ENCODE measurements at places on chromosomes 13 and 19.

- peak; percentile 98 for DNase-seq
Measured at GRCh38 chr19:29605653-29606419, at the start of gene POP4. Gene POP4 (plus strand): TSS chr19:29606283. CDS start chr19:29606319, 36 bp downstream.

GRCh38 chr13:113322043-113322461 is 25.0 kb downstream of the LAMP1 start:
- no peak for DNase-seq

GRCh38 chr13:71621174-71622124 is 245.6 kb downstream of the DACH1 start:
- DNase-seq, result no peak

GRCh38 chr13:110103534-110103933 is 203.4 kb downstream of the COL4A1 start:
- DNase-seq, result no peak

- no peak for DNase-seq
Measured at GRCh38 chr13:112253631-112254030, 122.5 kb upstream of the SPACA7 start.

DNA sequence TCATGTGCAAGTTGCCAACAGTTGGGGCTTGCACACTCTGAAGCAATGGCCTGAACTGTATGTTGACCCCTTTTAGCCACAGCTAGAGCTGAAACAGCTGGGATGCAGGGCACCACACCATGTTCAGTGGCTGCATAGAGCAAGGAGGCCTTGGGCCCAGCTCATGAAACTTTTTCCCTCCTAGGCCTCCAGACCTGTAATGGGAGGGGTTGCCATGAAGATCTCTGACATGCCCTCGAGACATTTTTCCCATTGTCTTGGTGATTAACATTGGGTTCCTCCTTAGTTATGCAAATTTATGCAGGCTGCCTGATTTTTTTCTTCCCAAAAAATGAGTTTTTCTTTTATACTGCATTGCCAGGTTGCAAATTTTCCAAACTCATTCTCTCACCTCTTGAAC is 165.1 kb upstream of the PRR20A start:
- DNase-seq, result no peak

- no peak for DNase-seq
Measured at GRCh38 chr13:66926851-66927524, 303.1 kb downstream of the PCDH9 start.

DNA sequence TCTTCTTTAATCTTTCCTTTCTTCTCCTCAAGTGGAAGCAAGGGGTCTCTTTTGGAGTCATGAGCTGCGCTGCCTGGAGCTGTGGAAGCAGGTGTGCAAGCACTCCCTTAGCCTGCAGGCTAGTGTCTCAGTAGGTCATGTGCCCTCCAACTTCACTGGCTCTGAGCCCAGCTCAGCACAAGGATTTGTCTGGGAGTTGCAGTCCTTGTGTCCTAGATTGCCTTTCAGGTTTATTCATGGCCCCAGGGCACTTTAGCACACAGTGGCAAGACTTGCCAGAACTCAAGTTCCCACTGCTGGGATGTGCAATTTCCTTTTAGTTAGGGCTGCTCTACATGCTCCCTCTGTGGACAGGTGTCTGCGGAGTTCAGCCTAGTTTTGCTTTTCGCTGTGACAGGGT is 211.7 kb downstream of the LIG4 start:
- DNase-seq, result no peak

DNA sequence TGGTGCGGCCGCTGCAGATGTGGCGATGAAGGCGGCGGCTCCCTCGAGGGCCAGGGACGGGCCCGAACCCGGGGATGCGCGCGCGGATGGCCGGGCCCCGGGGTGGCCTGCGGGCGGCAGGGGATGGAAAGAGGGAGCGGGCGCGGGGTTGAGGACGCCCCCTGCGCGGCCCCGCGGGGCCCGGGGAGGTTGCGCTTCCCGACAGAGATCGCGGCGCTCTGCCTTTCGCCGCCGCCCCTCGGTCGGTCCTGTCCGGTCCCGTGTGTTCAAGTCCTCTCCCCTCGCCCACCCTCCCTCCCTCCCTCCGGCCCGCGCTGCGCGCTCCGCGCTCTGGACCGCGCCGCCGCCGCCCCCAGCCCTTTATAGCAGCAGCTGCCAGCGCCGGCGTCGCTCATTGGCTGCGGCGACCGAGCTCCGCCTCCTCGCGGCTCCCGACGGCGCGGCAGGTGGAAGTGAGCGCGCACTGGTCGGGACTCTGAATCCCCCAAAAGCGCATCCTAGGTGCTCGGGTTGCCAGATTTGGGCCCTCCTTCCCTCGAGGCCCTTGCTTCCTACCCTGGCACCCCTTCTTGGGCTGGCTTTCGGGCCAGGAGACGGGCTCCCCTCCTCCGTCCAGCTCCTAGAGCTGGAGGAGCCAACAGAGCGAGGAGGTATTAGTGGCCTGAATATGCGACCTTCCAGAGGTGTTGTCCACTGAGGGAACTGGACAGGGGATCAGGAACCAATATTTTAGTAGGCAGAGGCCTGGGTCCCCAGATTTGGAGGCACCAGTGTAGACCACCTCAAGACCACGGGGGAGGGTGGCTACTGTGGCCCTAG is at the start of gene ELAVL3:
ELAVL3 (minus strand) TSS at position 332 of the 819 bp plus-strand sequence. CDS start 438 bp downstream, outside the sequence.
- DNase-seq, result no peak

GRCh38 chr19:18119717-18120105 is 22.1 kb downstream of the MAST3 start:
- DNase-seq, result peak; percentile 53

- DNase-seq, result no peak
Measured at GRCh38 chr19:3710265-3710812, 2.2 kb downstream of the TJP3 start.

GRCh38 chr13:30113551-30113950 is 193.8 kb downstream of the KATNAL1 start:
- DNase-seq, result no peak

DNA sequence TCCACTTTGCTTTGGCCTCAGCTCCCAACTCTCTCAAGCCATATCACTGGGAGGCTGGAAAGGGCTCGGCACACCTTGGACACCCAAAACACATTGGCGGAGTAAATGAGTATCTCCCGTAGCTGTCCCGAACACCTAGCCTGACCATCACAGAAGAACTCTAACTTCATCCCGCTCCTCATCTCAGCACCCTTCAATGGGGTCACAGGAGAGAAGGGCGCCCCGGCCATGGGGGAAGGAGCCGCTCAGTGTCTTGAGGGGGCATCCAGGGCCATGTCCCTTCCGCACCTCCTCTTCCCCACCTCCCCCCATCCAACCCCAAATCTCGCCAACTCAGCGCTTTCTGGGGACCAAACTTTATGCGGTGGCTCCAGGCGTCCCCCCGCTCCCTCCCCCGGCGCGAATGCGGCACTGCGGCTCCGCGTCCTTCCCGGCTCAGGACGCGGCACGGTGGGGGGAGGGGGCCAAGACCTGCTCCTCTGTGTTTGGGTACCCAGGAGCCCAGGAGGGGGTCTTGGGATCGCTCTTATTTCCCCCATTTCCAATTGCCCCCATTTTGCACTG is 3.0 kb downstream of the KCNC3 start:
- DNase-seq, result no peak

DNA sequence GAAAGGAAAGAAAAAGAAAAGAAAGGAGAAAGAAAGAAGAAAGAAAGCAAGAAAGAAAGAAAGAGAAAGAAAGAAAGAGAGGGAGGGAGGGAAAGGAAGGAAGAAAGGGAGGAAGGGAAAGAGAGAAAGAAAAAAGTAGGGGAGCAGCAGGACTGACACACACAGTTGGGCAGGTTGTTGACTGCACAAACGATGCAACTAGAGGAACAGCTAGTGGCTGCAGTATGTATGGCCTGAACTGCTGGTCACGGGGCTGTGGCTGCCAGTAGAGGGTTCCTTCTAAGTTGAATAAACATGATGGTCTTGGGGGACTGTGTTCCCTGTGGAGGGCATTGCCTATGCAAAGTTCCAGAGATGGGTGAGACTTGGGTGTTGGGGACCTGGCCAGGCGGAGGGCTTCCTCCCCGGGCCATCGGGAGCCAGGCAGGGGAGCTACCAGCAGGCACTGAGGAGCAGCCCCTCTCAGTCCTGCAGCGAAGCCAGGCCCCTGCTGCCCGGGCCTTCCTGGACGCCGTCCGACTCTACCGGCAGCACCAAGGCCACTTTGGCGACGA is 16.7 kb upstream of the COLGALT1 start:
- no peak for DNase-seq

DNA sequence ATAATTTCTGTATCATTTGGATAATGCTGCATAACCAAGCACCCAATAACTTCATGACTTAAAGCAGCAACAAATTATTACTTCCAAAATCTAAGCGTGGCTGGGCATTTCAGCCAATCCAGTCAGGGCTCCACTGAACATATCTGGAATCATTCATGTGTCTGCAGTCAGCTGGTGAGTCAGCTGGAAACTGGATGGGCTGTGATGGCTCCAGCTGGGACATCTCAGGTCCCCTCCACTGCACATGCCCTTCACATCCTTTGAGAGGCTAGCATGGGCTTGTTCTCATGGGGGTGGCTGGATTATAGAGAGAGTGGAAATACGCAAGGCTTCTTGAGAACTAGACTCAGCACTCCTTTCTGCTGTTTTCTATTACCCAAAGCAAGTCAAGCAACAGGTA is 961.9 kb downstream of the DIAPH3 start:
- no peak for DNase-seq

DNA sequence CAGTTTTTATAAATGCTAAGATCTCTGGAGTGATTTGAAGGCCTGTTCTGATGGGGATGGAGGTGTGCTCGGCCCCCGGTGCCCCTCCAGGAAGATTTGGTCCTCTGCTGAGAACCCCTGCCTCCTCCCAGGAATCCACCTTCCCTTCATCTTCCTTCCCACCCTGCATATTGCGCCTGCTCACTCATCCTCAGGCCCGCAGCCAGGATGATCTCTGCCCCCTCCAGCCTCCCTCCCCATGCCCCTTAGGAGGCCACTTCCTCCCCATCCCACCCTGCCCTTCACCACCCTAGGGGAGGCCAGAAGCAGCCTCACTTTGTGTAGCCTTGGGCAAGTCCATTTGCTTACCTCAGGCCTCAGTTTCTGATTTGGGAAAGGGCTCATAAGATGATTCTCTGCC is 19.7 kb downstream of the VASP start:
- no peak for DNase-seq

- DNase-seq, result no peak
Measured at GRCh38 chr19:48813123-48813913, 2.5 kb upstream of the BCAT2 start.

DNA sequence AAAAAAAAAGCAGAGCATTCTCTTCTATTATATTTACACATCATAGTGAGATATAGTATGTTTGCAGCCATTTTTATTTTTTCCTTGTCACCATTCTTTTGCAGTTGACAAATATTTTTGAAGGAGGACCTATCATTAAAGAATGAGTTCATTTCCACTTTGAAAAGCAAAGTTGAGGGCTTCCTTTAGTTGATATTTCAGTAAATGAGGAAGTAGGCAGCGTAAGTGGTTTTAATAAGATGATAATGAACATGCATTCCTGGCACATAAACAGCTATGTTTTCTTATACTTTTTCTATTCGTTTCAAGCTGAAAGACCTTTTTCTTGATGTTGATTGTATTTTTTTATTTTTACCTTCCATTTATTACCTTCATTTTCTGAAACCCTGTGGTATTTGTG is 66.2 kb downstream of the ZMYM2 start:
- DNase-seq, result no peak

DNA sequence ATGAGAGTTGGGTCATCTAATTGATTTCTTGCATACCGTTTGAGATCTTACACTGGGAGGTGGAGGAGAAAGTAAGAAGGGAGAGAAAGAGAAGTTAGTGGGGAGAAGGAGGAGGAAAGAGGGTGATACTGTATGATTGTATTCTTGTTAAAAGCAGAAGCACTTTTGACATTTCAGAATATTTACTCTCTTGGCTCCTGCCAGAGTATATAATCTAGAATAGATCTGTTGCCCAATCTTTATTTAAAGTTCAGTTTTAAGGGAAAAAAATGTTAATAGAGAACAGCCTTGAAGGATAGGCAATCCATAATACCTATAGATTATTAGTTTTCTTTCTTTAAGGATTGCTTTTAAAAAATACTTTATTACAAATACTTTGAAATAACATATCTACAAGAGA is 41.5 kb downstream of the PDS5B start:
- DNase-seq, result no peak

- no peak for DNase-seq
Measured at GRCh38 chr13:21659087-21659486, 11.8 kb upstream of the FGF9 start.

GRCh38 chr13:36885901-36886300 is 34.1 kb downstream of the SMAD9 start:
- DNase-seq, result no peak

DNA sequence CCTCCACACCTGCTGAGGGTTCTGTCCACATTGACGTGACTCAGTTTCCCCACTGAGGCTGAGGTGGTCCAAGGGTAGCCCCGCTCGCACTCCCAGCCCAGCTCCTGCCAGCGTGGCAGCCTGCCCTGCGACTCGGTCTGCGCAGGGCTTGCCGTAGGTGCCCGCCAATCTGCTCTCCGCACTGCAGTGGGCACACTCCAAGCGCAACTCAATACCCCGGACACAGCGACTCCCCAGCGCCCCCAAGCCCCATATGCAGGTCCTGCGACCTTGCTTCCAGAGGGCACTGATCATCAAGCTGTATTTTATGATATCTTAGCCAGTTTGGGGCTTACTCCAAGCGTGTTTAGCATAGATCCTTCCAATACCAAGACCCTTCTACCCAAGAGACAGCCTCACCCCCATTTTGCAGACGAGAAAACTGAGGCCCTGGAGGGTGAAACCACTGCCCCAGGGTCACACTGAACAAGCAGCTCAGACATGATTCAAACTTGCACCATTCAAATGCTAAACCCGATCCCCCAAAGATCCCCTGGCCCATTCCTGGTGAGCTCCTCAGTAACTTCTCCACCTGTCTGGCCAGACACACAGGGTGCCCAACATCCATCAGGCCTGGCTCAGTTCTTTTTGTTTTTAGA is 13.5 kb downstream of the PTPRS start:
- no peak for DNase-seq
